ENCODE measurements at places on chromosomes 12 and 14.

DNA sequence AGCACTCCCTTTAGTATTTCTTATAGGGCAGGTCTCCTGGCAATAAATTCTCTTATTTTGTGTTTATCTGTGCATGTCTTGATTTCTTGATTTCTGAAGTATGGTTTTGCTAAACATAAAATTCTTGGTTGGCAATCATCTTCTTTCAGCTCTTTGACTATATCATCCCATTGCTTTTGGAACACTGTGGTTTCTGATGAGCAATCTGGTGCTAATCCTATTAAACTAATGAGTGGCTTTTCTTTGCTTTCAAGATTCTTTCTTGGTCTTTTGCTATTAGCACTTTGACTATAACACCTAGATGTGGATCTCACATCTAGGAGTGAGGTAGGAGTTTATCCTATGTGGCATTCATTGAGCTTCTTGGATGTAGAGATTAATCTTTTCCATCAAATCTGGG lies 120.7 kb upstream of the MED13L start:
- no peak for DNase-seq

GRCh38 chr12:8668441-8668840 lies 5.8 kb upstream of the MFAP5 start:
- no peak for DNase-seq

DNA sequence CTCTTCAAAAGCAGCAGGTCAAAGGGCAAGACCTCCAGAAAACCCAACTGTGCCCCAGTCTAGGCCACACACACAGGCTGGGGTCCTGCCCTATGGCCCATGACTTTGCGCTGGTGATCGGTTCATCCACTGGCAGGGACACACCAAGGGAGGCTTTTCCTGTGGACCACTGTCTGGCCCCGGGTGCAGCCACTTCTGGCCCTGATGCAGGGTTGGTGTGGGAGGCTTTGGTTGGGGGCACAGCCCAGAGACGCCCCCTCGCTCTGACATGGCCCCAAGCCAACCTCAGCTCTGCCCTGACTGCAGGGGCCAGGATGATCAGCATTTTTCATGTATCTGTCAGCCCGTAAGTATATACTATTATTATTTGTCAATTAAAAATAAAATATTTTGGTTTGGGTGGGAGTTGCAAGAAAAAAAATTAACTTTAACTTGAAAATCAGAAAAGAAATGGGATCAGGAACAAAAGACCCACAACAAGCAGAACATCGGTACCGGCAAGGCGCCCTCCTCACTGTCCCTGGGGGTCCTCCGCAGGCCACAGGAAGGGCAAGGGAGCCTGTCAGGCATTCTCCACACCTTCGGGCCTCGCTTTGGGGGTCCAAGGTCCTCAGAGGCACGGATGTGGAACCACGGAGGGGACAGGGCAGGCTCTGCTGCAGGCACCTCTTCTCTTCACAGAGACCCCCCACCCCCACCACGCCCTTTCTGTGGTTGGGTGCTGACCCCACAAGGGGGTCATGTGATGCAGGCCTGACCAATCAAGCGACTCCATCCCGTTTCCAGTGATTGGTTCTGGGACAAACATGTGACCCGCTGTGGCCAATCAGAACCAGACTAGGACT lies 181.5 kb upstream of the SFSWAP start:
- no peak for DNase-seq

GRCh38 chr12:87883806-87884205 lies 145.4 kb downstream of the C12orf50 start:
- DNase-seq = no peak

GRCh38 chr14:93735206-93735605 lies 53.1 kb downstream of the PRIMA1 start:
- no peak for DNase-seq

- no peak for DNase-seq
These were observed 686 bp downstream of the MCRS1 start for GRCh38 chr12:49567302-49567610.

Measured in activated CD8-positive, alpha-beta memory T cell treated with anti-CD3 and anti-CD28 coated beads for 1 hour (primary cell).